ENCODE measurements at places on chromosomes 1 and 21.

GRCh38 chr1:27342778-27343638, 1.2 kb downstream of the SYTL1 start:
- DNase-seq: no peak

DNA sequence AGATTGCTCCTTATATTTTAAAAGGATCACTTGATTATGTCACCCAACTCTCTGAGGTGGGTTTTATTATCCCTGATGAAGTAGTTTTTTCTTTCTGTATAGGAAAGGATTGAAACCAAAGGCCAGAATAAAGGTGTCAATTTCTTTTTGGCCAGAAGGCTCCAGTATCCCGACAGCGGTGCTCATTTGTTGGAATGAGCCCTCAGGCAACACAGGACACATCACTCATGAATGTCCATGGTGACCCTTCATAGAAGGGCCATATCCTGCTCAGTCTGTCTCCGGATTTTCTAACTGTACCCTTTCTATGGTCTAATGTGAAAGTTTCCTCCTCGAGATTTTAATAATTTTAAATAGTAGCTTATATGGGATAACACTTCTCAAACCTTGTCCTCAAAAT, 171.3 kb upstream of the USP24 start:
- no peak for DNase-seq

DNA sequence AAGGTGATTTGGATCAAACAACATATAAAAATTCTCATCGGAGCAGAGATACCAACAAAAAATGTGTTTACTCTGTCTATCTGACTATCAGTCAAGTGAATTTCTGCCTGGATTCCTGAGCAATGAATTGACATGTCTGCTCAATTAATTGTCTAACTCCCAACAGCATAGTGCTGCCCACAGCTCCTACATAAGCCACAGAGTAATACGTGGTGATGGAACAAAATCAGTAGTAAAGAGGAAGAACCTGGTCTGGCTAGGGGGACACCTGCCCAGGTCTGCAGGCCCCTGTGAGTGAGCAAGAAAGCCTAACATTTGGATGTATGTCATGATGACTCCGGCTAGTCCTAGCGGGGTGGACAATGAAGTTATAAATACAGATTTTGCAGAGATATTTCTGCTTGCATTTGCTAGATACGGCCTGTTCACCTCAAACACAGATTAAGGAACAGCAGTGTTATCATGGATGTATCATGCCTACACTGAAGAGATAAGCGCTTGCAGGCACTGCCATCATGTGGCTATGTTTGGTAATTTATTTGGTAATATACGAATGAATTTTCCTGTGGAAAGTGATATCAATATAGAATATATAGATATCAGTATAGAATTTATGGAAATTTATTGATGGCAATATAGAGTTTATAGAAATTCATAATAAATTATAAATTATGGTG, 69.6 kb upstream of the LRRC8B start:
- DNase-seq: no peak

DNA sequence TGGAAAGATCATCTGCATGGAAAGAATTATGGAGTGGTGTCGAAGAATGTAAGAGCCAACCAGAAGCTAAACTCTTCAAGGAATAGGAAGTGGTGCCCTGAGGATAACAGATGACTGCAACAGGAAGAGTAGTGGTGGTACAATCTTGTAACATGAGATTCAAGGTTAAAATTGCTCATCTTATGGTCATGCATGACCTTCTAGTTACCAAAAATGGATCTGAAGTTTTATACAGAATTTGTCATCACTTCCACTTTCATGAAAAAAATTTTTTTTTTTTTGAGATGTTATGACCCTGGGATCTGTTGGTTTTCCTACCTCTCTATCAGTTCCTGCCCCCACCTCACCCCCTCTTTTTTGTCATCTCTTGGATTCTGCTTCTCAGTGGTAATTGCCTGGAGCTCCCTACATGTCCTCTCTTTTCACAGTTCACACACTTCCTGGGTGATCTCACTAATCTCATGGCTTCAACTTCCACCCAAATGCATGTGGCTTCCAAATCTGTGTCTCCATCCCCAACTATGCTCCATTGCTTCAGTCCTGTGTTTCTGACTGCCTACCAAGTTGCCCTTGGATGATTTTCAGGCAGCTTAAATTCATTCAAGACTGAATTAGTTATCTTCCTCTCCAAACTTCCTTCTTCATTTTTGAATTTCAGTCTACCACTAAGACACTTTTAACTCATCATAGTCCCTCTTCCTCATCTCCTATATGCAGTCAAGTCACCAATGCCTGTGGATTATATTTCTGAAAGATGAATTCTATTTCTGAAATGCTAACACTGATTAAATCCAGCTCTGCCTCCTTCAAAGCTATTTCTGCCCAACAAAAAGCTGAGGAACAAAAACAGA, 48.4 kb downstream of the SLAMF6 start:
- DNase-seq: no peak

DNA sequence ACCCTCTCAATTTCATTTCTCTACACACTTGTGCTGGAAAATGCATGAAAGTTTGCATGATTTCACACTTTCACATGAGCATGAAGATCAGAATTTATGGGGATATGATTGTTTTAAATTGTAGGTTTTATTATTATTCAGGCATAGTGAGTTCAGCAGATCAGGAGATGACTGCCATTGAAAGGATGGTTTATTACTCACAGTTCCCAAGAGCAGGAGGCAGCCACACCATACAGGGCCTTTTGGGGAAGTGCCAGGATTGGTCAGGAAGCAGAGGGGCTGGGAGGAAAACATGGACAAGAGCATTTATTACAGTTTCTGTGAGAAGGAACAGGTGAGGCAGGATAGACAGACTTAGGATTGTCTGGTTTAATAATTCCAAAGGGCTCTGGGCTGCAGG, 114.6 kb upstream of the KCNJ15 start:
- DNase-seq: no peak

DNA sequence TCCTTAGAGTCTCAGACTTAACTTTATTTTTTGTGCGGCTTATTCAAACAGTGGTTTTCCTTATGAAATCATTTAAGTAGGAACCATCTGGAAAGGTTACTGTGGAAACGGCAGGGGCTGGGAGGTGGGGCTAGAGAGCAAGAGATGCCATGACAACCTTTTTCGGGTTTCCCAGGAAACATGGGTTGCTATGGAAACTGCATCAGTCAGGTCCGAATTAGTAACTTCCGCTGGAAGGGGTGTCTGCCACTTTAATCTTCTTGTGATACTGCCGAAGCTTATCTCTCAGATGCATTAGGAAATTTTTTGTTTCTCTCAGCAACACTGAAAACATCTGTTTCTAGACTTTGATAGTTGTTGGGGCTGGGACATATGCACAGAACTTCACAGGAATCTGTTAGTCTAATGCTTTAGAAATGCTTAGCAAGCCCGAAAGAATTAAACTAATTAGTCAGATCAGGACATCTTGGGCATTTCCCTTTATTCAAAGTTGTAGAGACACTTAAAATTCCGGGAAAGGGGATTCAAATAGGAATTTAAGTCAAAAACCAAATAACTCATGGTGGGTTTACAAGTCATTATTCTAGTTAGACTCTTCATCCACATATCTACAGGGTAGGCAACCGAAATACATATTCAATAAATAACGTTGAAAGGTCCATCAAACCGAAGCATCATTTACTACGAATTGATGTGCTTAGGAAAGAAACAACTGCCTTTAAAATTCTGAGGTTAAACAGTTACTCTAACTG, 2.6 kb downstream of the KCNA3 start:
- no peak for DNase-seq

All from AG04450 (cell line).